NCI-H1092 (cell line): ENCODE measurements at places on chromosomes 2 and 18.

DNA sequence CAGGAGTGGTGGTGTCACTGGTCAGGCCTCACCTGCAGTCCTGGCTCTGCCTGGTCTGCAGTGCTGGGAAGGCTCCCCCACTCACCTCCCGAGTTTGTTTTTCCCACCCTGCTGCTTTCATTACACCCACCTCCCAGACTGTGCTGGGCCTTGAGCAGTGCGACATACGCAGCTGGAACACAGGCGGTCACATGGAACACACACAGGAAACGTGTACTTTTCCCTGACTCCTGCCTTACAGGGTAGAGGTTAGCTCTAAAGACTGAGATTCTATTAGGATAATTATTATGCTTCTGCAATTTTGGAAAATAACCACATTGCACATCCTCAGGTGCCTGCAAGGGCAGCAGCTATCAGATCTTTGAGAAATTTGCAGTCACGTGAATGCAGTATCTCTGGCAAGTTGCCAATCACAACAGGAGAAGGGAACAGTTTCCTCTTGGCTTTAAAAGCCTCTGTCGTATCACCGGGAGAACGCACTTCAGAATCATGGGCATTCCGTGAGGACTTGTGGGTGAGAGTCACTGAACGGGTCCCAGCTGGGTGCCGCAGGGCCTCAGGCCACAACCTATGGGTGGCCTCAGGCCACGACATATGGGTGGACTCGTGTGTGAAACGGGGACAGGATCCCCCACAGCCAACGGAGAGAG lies 136.5 kb downstream of the ZNF236 start:
- DNase-seq, result peak; percentile 63

DNA sequence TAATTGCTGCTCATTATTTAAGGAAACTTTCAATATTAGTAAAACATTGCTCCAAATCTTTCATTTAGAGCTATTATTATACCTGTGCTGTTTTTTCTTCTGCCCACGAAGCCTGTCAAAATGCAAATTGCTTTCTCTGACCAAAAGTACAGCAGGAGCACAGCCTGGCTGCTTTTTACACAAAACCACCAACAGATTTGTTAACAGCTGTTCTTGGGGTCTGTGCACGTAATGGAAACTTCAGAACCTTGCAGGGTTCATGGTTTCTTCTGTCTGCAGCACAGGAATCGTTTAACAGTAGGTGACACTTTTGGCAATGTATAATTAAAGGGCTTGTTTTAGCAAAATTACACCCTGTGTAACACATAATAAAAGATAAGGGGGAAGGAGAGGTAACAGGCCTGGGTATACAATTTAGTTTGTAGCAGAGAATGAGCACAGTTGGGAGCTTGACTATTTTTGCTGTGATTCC lies 447.3 kb downstream of the KCNJ3 start:
- no peak for DNase-seq

GRCh38 chr2:51027968-51028367 lies 4.0 kb downstream of the NRXN1 start:
- no peak for DNase-seq

DNA sequence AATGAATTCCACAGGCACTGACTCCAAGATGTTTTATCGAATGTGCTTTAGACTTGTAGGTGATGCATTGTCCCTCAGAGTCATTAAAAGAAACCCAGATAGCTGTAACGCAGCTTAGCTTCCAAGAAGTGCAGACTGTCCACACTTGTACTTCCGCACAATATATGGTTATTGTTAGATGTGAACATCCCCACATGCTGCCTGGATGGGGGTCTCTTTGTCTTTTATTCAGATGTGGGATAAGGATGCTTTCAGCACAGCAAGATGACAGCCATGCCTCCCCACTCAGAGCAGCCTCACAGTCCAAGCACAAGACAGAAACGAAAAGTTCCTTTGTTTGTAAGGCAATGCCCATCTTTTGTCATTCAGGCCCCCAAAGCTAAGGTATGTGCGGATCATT lies 416.6 kb downstream of the HRH4 start:
- no peak for DNase-seq

- DNase-seq, result no peak
Observed at GRCh38 chr2:154912215-154912614, 213.7 kb downstream of the KCNJ3 start.

DNA sequence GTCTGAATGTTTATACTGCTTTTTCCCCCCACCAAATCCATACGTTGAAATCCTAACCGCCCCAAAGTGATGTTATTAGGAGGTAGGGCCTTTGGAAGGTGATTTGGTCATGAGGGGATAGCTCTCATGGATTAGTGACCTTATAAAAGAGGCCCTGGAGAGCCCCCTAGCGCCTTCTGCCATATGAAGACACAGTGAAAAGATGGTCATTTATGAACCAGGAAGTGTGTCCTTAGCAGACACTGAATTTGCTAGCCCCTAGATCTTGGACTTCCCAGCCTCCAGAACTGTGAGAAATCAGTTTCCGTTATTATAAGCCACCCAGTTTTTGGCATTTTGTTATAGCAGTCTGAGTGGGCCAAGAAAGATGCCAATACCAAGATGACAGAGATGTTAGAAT lies 7.2 kb upstream of the TSN start:
- DNase-seq, result no peak

DNA sequence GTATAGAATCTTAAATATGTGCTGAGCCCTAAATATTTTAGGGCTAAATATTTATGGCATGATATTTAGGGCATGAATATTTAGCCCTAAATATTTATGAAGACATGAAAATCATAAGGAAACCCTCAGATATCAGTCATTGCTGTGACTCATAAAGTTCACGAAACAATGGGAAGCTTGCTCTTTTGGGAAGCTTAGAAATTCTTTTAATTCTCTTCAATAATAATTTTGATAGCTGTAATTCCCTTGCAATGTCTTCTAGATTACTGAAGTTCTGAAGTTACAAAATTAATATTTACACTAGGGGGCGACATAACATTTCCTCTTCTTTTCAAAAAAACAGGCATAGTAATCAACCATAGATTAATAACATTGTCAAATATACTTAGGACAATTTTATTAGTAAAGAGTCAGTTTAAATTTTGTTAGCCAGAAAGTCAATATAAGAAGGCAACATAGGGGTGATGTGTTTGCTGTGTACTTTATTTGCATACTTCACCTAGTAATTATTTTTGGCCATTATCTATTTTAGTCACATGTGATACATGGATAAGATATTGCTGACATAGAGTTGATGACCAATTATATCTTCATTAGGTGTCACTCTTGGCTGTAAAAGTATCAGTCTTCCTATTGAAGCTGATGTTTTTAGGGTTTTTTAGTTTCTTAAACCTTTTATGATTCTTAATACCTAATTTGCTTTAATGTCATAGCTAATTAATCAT lies 13.2 kb downstream of the ZNF804A start:
- no peak for DNase-seq

DNA sequence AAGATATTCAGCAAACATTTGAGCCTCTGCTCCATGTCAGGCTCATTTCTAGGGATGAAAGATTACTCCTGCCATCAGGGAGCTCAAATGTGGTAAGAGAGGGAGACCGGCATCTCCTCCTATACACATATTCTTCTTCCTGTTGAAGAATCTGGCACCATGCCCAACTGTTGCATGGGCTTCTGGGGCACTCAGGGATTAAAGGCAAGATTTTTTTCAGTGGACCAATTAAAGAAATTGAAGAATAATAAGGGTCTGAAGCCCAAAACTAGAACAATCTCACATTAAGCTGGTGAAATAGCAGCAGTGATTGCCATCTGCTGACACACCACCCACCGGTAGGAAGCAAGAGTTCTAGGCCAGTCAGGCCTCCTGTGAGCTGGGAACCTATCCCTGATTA lies 145.4 kb upstream of the LYPD6 start:
- DNase-seq, result no peak

- DNase-seq, result no peak
Observed at GRCh38 chr18:58668897-58669296, 2.4 kb upstream of the MALT1 start.

DNA sequence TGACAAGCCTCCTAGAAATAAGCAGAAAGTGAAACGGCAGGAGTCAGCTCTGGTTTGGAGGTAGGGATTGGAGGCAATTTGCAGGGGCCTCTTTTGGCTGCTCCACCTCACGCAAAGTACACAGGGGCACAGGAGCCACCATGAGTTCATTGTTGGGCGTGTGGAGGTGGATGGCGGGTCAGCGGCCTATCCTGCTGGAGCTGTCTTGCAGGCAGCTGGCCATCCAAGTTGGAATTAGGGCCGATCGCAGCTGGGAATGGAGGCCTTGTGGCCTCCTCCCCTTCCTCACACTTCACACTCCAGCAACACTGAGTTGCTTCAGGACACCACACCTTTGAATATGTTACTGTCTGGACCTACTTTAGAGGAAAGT lies 171.5 kb downstream of the MYCN start:
- no peak for DNase-seq

GRCh38 chr18:55221622-55222021 lies 262.4 kb upstream of the CCDC68 start:
- no peak for DNase-seq

DNA sequence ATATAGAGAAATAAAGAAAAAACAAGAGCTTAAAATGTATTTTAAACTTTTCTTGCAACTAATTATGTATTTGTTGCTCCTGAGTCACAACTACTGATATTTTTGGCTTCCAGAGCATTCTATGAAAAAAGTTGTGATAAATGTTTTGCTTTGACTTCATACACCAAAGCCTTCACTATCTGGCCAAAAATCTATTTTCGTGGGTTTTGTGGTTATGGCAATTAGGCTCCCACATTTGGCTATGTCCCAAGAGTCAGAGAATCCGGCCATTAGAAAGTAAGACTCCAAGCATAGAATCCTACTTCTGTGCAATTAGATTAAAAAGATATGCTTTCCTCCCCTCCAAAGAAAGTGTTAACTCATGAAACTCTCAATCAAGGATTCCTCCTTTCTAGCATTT lies 1456.1 kb upstream of the ACVR2A start:
- DNase-seq, result no peak

DNA sequence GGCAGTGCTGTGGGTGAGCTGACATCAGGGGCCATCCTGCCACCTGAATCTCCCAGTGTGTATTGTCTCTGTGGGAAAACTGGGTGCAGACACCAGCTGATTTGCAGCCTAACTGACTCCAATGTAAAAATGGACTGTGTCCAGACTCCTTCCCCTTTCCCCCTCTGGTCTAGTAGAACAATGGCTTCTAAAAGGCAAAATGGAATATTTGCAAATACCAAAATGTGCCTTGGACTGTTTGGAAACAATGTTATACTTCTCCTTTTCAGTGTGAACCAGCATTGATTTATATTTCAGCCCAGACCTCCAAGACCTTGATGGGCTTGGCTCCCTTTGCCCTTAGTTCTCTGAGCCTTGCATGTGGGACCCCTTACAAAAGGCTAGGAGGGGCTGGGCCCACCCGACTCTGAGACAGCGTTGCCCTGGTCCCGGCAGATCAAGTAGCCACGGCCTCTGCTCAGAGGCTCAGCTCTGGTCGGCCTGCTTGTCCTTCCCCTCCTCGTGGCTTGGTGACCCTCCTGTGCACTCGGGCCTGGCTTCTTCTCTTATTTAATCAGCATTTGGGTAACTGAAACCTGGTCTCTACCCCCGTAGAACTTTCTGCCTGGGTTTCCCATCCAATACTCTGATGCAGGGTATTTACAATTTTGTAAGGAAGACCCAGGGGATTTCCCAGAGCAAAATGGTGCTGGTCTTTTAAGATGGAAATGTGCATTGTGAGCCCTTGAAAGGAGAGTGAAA lies 18.0 kb upstream of the ACKR3 start:
- DNase-seq, result no peak
